ENCODE measurements at places on chromosomes 1 and 21.

DNA sequence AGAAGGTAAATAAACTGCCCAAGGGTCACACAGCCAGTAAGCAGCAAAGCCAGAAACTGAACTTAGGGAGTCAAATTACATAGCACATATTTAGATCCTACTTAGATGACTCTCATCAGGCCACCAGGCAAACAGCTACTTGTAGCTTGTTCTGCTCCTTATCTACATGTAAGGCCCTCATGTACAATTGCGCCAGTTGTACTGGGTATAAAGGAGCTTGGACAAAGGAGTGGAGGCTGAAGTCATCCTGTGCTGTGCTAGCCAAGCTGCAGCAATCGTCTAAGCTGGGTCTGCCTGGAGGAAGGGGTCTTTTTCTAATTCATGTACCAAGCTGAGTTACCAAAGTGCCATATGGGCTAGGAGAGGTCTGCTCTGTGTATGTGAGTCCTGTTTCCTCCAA, 12.8 kb downstream of the ETNK2 start:
- DNase-seq, result no peak

- DNase-seq, result no peak
These were observed 14.6 kb upstream of the PRRC2C start for GRCh38 chr1:171470726-171471125.

DNA sequence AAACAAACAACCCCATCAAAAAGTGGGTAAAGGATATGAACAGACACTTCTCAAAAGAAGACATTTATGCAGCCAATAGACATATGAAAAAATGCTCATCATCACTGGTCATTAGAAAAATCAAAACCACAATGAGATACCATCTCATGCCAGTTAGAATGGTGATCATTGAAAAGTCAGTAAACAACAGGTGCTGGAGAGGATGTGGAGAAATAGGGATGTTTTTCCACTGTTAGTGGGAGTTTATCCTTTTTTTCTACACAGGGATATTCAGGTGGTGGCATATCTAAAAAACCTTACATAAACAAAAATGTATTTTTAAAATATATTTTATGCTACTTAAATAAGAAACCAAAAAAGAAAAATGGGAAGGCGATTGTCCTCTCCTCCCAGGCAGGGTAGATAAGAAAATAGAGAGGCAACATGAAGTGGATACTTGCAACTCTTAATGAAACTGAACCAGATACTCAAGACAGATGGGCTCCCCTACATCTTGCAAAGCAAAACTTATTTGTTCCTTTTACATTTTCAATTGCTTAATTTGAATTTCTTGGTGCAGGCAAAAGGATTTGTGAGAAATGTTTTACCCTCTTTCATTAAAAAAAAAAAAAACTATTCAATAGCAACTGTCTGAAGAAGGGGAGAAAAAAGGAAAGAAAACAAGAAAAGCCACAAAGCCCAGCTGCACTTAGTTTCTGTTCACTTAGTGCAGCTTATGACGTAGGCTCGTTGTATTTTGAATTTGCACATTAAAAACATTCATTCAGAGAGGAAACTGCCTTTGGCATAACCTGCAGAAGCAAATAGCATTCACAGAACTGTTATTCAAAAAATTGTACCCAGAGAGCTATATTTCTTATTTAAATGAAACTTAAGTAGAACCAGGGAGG, 36.9 kb upstream of the RGS1 start:
- no peak for DNase-seq

- DNase-seq, result no peak
These were observed 108.9 kb downstream of the CDC7 start for GRCh38 chr1:91609551-91609950.

GRCh38 chr1:99018313-99018712, 13.7 kb upstream of the PLPPR5 start:
- no peak for DNase-seq

DNA sequence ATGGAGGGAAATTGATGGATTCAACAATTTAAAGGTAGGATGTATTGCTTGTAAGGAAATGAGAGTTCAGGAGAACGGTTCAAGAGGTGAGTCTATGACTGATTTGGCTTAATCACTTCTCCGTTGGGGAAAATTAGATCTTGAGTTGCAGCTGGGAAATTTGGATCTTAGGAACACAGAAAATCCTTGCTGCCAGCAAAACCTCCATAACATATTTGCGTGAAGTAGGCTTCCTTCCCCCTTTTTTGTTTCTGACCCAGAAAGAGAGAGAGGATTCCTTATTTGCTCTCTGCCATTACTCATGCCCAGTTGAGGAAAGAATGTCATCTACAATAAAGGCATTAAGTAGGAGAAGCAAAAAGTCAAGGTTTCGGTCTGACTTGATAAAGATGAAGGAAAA, 73.5 kb upstream of the PDC start:
- no peak for DNase-seq

DNA sequence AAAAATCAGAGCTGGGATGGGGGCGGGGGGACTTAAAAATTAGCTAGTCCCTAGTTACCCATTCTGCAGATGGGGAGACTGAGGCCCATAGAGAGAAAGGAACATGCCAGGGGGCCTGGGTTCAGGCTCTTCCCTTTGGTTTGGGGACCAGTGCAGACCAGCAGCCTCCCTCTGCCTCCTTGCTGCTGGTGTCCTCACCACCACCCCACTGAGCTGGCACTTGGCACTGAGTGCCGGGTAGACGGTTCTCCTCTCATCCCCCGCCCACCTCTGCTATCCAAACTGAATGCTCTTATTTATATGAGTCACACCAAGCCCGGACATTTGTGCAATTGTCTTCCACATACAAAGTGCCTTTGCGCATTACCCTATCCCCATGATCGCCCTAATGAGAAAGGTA, 39.2 kb downstream of the CAMK2N1 start:
- DNase-seq, result peak; percentile 91

- no peak for DNase-seq
These were observed 9.8 kb downstream of the STPG1 start for GRCh38 chr1:24403806-24404205.

GRCh38 chr21:44057960-44058651, 46.0 kb downstream of the TRAPPC10 start:
- no peak for DNase-seq

GRCh38 chr1:187837787-187838186, 1009.0 kb downstream of the PLA2G4A start:
- DNase-seq, result no peak

DNA sequence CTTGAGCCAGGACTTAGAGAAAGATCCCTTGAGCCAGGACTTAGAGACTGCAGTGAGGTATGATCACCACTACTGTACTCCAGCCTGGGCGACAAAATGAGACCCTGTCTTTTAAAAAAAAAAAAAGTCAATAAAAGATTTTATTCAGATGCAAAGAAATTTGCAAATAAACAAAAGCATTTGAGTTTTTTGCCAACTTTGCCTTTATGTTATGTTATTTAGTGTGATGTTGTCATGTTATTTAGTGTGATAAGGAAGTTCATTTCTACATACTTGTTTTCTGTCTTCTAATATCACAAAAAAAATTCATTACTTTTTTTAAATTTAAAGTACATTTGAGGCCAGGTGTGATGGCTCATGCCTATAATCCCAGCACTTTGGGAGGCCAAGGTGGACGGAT, 9.0 kb downstream of the RAD54L start:
- DNase-seq, result no peak

GRCh38 chr21:39685236-39685635, 59.7 kb upstream of the IGSF5 start:
- no peak for DNase-seq

DNA sequence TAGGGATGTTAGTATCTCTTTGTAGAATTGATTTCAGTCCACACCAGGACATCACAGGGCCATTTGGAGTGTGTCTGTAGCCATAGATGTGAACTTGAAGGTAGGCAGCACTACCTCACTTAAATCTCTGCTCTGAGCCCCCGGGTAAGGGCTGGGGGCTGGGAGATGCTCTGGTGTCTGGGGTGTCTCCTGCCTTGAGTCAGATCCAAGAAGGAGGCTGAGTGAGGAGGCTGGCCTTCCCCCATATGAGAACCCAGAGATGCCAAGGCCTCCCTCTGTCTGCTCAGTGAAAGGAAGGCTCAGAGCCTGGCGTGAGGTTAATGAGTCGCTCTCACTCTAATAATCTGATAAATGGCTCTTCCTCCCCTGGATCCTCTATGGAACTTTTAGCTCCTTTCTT, 161.6 kb downstream of the ACTL8 start:
- DNase-seq, result no peak

DNA sequence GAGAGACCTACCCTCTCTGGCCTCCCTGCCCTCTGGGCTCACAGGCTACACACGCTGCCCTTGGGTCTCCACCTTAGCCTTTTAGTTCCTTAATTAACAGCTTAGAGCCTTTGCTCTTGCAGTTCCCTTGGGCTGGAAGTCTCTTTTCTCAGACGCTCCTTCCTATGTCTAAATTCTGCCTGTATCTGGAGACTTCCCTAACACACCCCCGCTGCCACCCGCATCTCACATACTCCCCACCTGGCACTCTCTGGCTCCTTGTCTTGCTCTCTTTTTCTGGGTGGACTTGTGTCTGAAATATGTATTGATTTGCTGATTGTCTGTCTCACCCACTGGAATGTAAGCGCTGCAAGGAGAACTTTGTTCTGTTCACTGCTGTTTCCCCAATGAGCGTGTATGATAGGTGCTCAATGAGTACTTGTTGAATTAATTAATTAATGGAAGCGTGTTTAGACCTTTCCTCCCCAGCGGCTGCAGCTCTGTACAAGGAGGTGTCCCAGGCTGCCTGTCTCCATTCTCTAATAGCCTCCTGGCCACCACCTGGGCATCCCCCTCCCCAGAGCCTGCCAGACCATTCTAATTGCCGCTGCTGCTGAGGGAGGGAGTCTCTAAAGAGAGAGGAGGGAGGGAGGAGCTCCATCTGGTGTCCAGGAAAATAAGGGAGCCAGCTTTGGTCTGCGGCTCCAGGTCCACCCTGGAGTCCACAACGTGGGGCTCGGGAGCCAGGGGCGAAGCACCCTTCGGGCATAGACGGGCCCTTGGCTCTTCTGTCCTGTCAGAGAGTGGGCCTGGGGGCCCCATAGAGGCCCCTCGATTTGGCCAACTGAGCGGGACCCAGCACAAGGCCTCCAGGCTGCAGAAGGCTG, 95.4 kb downstream of the RNF220 start:
- DNase-seq, result no peak

DNA sequence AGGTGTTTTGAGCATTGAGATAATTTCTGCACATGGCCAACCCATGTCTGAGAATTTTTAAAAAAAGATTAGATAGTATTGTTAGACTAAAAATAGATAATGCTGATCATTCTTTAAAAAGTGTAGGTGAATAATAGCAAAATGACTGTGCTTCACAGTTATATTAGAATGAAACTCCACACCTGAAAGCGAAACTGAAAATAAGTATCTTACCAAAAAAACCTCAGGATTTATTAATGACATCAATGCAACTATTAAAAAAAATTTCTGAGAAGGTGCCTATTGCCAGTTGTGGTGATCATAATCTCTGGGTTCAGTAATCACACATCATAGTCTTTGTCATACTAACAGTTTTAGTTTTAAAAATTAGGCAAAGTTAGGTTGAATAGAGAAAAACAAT, 36.5 kb downstream of the PLA2G4A start:
- DNase-seq, result no peak

DNA sequence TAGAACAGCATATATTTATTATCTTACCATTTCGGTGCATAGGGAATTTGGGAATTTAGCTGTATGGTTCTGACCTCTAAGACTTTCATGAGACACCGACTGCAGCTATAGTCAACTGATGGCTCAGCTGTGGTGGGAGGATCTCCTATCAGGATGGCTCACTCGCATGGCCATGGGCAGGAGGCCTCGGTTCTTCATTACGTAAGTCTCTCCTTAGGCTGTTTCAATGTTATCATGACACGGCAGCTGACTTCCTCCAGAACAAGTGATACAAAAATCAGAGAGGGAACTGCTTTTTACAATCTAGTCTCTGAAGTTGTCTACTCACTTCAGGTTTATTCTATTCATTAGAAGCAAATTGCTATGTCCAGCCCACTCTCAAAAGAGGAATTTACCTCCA, 13.3 kb upstream of the CAPN8 start:
- no peak for DNase-seq

DNA sequence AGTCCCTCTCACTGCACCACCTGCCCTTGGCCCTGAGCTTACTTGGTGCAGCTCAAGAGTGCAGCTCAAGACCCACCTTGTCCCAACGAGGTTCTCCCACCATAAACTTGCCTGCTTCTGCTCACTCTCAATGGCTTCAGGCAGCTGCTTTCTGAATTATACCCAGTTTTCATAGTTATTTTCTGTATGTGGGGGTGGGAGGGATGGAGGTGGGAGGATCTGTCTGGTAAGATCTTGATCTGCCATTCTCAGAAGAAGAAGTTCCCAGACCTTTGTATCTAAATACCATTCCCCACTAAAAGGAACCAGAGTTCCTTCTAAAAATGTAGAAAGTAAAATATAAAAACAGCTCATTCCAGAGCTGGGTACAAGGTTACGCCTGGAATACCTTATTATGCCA, 111.5 kb downstream of the SIM2 start:
- no peak for DNase-seq

DNA sequence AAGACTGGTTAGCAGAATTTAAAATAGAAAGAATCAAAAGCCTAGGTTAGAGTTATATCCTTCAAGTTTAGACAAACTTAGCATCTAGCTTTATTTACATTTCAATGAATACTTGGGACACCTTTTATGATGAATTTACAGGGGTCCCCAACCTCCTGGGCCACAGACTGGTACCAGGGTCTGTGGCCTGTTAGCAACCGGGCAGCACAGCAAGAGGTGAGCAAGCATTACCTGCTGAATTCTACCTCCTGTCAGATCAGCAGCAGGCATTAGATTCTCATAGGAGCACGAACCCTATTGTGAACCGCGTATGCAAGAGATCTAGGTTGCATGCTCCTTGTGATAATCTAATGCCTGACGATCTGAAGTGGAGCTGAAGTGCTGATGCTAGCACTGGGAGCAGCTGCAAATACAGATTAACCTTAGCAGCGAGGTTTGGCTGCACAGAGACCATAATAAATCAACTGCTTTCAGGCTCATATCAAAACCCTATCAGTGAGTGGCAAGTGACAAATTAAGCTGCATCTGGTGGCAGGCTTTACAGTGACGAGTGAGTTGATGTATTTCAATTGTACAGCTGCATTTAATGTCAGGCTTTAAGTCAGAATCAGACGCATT, 82.0 kb downstream of the UCHL5 start:
- DNase-seq, result no peak

DNA sequence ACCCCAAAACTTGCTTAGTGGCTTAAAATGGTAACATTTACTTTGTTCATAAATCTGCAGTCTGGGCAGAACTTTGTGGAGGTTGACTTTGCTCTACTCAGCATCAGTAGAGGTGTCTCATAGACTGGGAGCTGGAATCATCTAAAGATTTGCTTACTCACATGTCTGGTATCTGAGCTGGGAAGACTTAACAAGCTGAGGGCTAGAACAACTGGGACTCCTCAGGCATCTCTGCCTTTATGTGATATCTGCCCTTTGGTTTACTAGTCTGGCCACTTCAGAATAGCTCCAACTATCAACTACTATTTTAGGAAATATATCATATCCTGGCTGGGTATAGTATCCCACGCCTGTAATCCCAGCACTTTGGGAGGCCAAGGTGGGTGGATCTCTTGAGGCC, 82.5 kb downstream of the C4BPA start:
- no peak for DNase-seq

Data from posterior cingulate gyrus (tissue), 11 donors.